ENCODE measurements at places on chromosomes 16 and 17.

GRCh38 chr17:49351572-49352140, 10.4 kb downstream of the ZNF652 start:
- no peak for DNase-seq

DNA sequence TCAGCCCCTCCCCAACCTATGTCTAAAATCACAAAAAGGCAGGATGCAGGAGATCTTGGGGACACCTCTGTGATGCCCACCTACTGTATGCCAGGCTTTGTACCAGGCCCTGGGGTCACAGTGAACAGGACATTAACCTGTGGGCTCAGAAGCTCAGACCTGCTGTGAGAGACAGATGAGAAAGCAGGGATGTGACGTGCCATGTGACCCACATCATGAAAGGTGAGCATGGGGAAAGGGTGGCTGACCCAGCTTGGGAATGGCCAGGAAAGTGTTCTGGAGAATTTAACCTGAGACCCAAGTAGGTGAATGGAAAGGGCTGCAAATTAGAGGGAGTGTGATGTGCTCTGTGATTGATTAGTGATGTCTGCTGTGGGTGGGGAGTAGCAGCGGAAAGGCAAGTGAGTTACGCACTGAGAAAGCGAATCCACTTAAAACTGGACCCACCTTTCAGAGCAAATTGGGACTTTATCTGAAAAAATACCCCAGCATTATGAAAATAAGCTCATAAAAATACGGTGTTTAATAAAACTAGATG, 132.2 kb downstream of the IRF8 start:
- DNase-seq: no peak

DNA sequence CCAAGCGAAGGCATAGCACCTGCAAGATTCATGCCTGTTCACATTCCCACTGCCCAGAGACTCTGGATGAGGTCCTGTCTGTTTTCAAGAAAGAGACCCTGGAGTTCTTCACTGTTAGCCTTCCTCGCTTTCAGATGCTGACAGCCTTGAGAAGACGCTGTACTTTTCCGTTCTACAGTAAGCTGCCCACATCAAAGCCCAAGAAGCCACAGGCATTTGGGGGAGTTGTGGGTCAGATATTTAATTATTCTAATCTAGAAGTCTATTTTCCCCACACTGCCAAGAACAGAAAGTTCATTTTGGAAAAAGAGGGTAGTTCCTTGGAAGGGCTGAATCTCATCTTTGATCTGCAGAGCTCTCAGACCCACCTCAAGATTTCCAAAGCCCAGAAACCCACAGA, 127.9 kb downstream of the AXIN2 start:
- DNase-seq: no peak

GRCh38 chr16:51084074-51084928, 66.8 kb downstream of the SALL1 start:
- no peak for DNase-seq

GRCh38 chr16:85104821-85105391, 7.4 kb downstream of the CIBAR2 start:
- DNase-seq: no peak

DNA sequence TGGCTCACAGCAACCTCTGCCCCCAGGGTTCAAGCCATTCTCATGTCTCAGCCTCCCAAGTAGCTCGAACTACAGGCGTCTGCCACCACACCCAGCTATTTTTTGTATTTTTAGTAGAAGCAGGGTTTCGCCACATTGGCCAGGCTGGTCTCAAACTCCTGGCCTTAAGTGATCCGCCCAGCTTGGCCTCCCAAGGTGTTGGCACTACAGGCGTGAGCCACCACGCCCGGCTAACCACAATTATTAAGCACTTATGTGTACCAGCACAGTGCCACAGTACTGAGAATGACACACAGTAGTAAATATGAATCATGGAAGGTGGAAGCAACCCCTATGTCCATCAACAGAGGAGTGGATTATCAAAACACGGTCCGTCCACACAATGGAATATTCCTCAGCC, 49.8 kb downstream of the COTL1 start:
- no peak for DNase-seq

DNA sequence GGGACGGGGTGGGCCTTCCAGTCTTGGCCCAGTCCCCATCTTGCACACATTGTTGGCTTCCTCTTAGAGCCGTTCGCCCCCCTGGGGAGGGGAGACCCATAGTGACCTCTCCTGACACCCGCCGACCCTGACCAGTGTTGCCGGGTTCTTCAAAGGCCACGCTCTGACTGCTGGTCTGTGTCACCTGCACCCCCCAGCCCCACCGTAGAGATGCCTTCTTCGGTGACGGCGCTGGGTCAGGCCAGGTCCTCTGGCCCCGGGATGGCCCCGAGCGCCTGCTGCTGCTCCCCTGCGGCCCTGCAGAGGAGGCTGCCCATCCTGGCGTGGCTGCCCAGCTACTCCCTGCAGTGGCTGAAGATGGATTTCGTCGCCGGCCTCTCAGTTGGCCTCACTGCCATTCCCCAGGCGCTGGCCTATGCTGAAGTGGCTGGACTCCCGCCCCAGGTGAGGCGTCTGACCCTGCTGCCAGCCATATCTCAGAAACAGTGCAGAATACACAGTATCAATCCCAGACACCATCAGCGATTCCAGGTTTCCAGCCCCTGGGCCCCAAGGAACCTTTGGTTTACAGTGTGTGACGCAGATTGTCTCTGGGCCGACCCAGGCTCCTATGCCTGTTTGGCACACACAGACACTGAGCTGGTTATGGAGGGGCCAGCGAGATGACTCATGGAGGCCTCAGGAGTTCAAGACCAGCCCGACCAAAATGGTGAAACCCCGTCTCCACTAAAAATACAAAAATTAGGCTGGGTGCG, 1.3 kb downstream of the SLC26A11 start:
- no peak for DNase-seq

DNA sequence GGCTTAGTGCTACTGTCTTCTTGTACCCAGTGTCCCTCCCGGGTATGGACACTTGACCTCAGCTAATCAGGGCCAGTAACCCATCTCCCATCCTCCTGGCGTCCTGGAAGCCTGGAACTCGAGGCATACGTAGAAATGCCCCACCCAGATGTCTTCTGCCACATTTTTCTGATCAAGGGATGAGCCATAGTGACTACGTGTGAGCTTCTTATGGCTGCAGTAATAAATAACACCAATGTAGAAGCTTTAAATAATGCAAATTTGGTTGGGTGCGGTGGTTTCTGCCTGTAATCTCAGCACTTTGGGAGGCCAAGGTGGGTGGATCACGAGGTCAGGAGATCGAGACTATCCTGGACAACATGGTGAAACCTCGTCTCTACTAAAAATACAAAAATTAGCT, 3.0 kb upstream of the KCNG4 start:
- DNase-seq: no peak

DNA sequence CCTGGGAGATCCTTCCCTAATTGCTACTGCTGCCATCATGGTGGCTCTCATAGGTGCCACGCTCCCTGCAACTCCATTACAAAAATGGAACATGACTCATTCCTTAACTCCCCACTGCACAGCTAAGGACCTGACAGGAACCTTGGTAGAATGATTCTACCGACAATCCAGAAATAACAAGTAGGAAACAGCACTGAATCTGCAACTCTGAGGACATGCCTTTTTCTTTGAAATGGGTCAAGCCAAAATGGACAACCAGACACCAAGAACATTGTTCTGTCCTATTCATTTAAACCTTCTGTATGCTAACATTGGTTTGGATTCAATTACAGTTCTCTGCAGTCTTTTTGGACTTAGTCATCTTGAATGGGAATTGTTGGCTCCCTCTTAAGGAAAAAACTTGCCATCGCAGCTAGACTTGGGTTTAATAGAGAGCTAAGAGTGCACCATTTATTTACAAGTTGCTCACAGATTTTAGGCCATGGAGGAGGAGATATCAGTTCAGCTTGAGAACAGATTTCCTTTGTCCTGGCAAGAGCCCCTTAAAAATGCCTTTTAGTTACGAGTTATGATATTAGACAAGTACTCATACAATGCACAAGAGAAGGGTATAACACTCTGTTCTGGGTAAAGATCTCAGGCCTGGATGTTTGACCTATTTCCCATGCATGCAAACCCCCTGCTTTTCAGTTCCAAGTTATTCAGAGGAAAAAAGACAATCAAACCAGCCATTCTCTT, 20.9 kb upstream of the NSRP1 start:
- DNase-seq: no peak

DNA sequence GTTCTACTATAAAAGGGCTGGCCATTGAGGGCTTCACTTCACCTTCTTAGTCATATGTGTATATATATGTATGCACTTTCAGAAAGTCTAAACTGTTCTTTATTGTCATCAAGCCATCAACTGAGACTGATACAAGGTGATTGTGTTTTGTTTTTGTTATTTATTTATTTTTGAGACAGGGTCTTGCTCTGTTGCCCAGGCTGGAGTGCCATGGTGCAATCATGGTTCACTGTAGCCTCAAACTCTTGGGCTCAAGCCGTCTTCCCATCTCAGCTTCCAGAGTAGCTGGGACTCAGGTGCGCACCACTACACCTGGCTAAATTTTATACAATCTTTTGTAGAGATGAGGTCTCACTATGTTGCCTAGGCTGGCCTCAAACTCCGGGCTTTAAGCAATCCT, 5.6 kb downstream of the ZNRF1 start:
- DNase-seq: no peak

DNA sequence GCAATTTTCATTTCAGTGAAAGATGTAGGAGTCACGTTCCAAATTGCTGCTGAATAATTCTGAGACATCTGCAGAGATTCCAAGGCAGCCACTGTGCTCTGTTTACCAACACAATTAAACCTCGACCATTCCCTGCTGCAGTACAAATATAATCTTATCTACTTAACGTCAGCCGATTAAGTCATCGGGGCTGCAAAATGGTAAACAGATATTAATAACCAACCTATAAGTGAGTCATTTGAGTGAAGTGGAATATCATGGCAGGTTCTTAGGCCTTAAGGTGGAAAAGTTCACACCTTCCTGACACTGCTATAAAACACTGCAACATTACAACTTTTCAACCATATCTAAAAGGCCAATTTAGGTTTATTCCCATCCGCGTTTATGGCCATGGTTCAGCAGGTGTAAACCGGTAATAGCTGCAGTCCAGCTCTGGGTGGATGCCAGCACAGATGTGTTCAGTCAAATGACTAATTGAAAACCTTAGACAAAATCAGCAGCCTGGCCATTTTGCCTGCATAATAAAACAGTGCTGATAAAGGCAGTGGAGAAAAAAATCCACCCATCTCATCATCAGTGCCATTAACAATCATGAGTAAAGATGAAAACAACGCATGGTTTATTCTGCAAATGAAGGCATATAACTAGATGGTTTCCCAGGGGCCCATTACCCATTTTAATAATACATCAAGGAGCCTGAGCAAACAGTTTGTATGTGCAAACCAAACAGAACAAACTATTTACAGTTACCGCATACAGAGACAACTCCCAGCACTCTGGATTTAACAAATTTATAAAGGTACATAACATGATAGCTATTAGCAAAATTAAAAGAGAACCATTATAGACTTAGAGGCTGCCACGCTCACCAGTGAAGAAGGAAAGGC, 202.9 kb upstream of the IRX3 start:
- no peak for DNase-seq

- DNase-seq: no peak
Observed at GRCh38 chr16:64092271-64092670, 1029.6 kb downstream of the CDH11 start.

DNA sequence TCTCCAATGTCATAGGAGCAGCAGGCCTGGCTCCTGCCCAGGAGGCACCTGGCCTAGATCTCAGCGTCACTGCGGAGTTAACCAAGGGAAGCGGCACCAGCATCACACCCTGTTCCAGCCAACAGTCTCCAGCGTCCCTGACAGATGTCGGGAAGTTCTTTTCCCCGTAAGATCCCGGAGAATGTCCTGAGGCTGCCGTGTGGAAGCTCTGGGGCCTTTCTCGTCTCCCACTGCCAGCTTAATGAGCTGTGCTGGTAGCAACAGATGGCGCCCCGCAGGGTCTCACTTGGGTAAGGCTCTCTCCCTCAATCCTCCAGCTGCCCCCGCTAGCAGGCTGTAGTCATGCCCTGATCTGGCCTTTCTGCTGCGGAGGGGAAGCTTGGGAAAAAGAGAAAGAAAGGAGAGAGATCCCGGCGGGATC, 57.5 kb downstream of the MARCHF10 start:
- no peak for DNase-seq

DNA sequence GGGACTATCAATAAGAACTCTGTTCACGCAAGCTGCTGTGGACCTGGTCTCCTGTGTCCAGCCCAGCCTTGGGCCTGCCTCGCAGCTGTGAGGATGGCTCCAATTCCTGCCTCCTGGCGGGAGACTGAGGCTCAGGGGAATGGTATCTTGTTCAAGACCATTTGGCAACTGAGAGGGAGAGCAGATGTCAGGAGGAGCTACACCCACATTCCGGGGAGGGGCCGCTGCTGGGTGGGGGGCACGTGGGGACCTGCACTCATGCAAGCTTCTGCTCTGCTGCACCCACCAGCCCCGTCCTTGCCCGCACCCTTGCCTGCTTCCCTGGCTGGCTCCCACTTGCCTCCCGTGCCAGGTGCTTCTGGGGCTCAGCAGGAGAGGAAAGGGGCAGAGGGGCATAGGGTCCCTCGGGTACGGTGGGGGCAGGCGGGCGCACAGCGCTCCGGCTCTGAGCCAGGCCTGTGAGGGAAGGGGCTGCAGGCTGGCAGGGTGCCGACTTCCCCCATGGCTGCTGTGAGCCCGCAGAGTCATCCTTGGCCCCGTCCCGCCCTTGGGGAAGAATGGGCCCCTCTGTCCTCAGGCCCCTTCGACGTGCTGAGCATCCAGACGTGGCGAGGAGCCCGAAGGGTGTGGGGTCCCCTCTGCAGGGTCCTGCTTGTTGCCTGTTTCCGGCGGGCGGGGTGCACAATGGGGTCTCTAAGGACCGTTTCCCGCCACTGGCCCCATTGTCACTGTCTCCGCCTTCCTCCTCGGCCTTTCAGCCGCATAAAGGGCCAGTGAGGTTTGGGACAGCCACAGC, 2.7 kb downstream of the METRN start:
- DNase-seq: no peak

GRCh38 chr17:68035131-68035522, 408 bp upstream of the KPNA2 start:
- DNase-seq: peak; percentile 88

DNA sequence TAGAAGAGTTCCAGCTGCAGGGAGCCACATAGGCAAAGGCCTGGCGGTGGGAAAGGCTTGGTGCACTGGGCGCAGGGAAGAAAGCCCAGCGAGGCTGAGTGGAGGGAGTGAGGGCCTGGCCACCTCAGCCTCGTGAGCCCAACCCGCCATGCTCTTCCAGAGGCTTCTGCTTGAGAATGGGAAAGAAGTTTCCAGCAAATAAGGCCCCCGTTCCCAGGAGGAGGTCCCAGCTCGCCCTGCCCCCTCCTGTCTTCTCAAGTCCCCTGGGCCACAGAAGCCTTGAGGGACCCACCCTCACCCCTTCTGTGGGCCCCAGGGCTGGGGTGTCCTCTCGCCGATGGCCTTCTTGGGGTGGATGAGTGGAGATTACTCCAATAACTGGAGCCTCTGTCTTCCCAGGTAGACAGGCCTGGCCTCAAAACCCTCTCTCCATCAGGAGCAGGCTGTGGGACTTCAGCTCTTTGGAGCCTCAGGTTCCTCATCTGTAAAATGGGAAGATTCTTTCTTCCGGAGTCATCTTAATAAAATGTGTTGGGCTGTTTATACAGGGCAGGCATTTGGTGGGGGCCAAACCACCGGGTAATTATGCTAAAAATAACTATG, 933 bp upstream of the SNN start:
- no peak for DNase-seq

Data from stimulated activated CD4-positive, alpha-beta T cell treated with anti-CD3 and anti-CD28 coated beads, Interleukin-4, amount 100 ng/mL, for 4 hours (primary cell).